Cardiac muscle cell (in vitro differentiated cells and primary cell): ENCODE measurements at places on chromosomes 16 and 17.

DNA sequence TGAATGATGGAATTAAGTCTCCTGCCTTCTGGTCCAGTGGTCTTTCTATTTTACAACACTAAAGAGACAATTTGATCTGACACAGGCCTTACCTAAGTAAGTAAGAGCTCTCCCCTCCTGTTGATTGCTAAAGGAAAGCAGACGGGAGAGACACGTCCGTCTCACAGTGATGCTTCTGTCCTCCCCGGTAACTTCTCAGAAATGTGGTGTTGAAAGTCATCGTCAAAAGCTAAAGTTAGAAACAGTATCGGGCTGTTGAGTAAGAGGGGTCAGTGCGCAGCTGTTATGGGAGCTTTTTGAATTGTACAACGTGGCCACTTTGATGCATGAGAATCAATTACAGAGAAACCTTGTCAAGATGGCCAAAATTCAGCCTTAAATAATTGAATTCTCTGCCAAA lies 1.9 kb upstream of the RBFOX1 start:
- H3K36me3 ChIP-seq: no peaks in the 10 kb centered on the region
- peak; percentile 62 for DNase-seq
- peaks cover 61% of the 10 kb centered on the region for H3K4me1 ChIP-seq
- H3K27ac ChIP-seq: peak overlapping the region; percentile 90

GRCh38 chr17:10894220-10894619 lies 56.3 kb upstream of the PIRT start:
- no peaks in the 10 kb centered on the region for H3K36me3 ChIP-seq
- H3K27me3 ChIP-seq: no peaks in the 10 kb centered on the region
- H3K4me1 ChIP-seq: no peaks in the 10 kb centered on the region
- no peak overlapping the region for H3K27ac ChIP-seq

- H3K4me3 ChIP-seq: no peak overlapping the region
- peaks cover 4% of the 10 kb centered on the region for H3K4me1 ChIP-seq
- peaks cover 4% of the 10 kb centered on the region for H3K36me3 ChIP-seq
- peak; percentile 51 for DNase-seq
Observed at GRCh38 chr16:24577167-24577566, 37.8 kb downstream of the RBBP6 start.

GRCh38 chr16:78620291-78620690 lies 520.8 kb downstream of the WWOX start:
- H3K27me3 ChIP-seq: no peaks in the 10 kb centered on the region
- DNase-seq: no peak
- H3K4me3 ChIP-seq: no peak overlapping the region
- no peaks in the 10 kb centered on the region for H3K4me1 ChIP-seq
- no peaks in the 10 kb centered on the region for H3K36me3 ChIP-seq

DNA sequence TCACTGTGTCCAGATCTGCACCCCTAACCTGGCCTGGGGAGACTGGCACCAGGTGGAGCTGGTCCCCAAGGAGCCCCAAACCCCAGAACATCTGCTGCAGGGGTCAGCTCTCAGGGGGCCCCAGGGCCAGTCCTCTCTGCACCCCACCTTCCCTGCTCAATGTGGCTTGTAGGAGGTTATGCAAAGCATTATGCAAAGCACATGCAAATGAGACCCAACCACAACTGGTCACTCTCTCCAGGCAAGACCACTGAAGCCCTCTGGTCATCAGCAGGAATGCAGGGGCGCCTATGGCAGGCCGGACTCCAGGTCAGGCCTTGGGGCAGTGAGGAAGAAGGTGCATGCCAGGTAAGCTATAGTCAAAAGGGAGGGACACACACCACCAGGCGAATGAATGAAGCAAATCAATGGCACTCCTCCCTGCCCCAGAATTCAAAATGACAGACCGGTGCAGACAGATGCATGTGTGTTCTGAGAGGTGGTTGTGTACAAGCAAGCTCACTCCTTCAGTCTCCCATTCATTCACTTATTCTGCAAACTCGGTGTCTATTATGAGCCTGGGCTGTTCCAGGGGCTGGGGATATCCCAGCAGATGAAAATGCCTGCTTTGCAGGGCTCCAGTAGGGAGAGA lies 48.0 kb downstream of the TMEM235 start:
- no peaks in the 10 kb centered on the region for H3K36me3 ChIP-seq
- H3K27ac ChIP-seq: no peak overlapping the region
- no peak for DNase-seq
- no peak overlapping the region for H3K4me3 ChIP-seq
- H3K4me1 ChIP-seq: peaks cover 11% of the 10 kb centered on the region

DNA sequence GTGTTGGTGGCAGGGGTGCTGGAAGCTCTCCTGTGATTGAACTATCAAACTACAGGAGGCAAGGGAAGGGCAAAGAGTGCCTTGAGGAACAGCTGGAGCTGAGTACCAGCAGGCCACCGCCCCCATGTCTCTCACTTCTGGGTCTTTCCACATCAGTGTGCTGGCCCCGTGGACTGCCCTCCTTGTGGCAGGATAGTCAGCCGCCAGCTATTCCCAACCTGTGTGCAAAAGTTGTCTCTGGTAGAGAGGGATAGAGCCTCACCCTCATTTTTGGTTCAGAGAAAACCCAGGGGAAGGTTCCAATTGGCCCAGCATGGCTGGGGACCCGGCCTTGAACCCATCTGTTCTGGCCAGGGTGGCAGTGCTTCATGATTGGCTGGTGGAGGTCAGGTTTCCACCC lies 211.8 kb downstream of the IRF8 start:
- no peak for DNase-seq
- H3K4me3 ChIP-seq: no peak overlapping the region
- H3K27me3 ChIP-seq: no peaks in the 10 kb centered on the region
- H3K27ac ChIP-seq: no peak overlapping the region
- H3K4me1 ChIP-seq: no peaks in the 10 kb centered on the region

DNA sequence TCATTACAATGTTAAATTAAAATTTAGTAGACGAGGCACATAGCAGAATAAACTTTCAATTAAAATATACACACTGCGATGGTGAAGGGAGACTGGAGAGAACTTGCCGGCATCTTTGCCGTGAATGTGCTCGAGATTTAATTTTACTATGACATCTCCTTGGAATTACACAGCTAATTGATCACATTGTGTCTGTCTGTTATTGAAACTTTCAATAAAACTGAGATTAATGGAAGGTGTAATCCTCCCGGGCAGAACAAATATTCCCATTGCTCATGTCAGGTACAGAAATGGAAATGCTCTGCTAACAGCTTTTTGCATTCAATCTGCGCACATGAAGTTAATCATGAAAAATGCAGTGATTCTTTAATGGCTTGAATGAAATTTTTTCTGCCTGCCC lies 210.1 kb upstream of the NLRP1 start:
- H3K4me1 ChIP-seq: no peaks in the 10 kb centered on the region
- H3K27me3 ChIP-seq: peaks cover 6% of the 10 kb centered on the region
- DNase-seq: no peak
- H3K27ac ChIP-seq: no peak overlapping the region
- H3K36me3 ChIP-seq: no peaks in the 10 kb centered on the region
- H3K4me3 ChIP-seq: no peak overlapping the region

DNA sequence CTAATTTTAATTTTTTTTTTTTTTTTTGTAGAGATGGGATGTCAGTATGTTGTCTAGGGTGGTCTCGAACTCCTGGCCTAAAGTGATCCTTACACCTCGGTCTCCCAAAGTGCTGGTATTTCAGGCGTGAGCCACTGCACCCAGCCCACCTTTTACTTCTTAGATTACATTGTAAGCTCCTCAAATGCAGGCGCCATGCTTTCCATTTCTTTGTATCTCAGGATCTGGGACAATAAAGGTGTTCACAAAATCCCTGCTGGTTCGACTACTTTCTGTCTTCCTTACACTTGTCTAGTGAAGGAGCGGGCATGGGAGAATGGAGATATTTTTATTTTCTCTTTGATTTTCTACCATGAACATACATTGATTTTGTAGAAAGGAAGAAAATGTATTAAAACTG lies 23.2 kb upstream of the C16orf74 start:
- no peak for DNase-seq
- H3K4me3 ChIP-seq: no peak overlapping the region
- H3K27me3 ChIP-seq: no peaks in the 10 kb centered on the region

- no peak for DNase-seq
- H3K4me1 ChIP-seq: peaks cover 26% of the 10 kb centered on the region
- H3K27ac ChIP-seq: no peak overlapping the region
- H3K4me3 ChIP-seq: no peak overlapping the region
- H3K36me3 ChIP-seq: no peaks in the 10 kb centered on the region
Observed at GRCh38 chr16:88975511-88976061, 1.4 kb downstream of the CBFA2T3 start.

DNA sequence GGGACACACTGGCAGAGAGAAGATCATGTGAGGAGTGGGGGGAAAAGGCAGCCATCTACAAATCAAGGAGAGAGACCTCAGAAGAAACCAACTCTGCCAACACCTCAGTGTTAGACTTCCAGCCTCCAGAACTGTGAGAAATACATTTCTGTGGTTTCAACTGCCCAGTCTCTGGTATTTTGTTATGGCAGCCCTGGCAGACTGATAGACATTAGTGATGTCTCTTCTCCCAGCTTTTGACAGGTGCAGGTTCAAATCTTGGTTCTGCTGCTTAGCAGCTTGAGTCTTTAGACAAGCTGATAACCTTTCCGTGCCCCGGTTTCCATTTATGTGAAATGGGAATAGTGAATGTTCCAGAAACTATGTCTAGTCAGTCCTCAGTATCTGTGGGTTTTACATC lies 199.5 kb downstream of the SNX29 start:
- no peaks in the 10 kb centered on the region for H3K4me1 ChIP-seq
- no peak overlapping the region for H3K4me3 ChIP-seq
- DNase-seq: no peak
- no peaks in the 10 kb centered on the region for H3K27me3 ChIP-seq
- no peaks in the 10 kb centered on the region for H3K36me3 ChIP-seq
- no peak overlapping the region for H3K27ac ChIP-seq

GRCh38 chr17:31754239-31754945 lies 104.7 kb downstream of the COPRS start:
- H3K27me3 ChIP-seq: no peaks in the 10 kb centered on the region
- peak; percentile 91 for DNase-seq
- H3K4me1 ChIP-seq: no peaks in the 10 kb centered on the region

DNA sequence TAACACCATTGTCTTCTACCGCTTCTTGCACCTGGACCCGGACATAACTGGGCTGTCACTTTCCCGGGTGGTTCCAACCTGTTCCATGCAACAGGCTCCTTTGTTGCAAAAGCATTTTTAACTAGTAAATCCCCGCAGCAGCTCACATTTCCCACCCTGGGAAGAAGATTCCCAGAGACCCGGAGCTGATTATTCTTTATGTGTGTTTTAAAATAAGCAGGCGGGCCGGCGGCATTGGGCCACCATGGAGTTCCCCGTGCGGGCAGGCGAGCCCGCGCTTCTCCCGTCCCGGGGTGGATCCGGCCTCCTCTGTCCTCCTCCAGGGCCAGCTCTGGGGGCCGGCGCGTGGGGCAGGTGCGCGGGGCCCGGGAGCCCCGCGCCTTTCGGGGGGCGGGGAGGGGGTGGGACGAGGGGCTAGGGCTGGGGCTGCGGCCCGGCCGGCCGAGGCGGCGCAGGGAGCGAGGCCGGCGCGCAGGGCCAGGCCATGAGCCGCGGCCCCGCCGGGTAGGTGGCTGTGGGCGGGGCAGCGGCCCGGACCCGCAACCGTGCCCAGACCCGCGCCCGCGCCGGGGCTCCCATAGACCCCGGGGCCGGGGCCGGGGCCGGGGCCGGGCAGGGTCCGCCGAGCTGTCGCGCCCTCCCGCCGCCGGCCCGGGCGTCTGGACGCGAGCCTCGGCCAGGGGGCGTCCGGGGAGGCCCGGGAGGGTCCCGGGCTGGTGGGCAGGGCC lies 1.7 kb downstream of the CRAMP1 start:
- peak; percentile 22 for DNase-seq

DNA sequence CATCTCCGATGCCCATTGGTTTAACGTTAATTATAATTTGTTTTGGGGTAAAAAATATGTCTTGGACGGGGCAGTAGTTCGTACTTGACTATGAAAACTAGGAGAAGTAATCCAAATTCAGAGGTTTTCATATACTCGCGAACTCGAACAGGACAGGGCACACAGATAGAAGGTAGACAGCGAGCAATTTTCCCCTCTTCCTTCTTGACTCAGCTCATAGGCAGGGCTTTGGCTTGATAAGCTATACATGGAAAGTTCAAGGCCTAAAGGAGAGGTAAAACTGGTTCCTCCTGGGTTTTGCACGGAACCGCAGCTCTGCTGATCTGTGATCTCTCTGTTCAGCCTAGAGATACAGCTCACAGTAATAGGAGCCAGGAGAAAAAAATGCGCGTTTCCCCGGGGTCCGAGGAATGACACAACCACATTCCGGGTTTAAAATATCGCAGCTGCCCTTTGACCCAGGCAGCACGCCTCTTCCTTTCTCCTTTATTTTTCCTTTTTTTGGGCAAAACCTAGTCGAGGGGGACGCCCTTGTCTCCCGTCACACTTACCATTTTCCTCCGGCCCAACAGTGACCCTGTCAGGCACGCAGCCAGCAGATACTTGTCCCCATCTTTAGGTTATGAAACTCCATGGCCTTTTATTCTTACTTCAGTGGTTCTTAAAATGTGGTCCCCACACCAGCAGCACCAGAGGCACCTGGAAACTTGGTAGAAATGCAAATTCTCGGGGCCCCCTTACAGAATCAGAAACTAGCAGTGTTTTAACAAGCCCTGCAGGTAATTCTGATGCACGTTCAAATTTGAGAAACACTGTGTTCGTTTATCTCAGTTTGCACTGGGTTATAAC lies 1.7 kb upstream of the LASP1 start:
- no peaks in the 10 kb centered on the region for H3K27me3 ChIP-seq
- peak overlapping the region; percentile 66 for H3K4me3 ChIP-seq
- H3K27ac ChIP-seq: peak overlapping the region; percentile 64
- H3K36me3 ChIP-seq: no peaks in the 10 kb centered on the region
- H3K4me1 ChIP-seq: peaks cover 9% of the 10 kb centered on the region

GRCh38 chr17:27158382-27158781 lies 135.5 kb upstream of the WSB1 start:
- H3K36me3 ChIP-seq: no peaks in the 10 kb centered on the region
- no peaks in the 10 kb centered on the region for H3K4me1 ChIP-seq
- H3K27ac ChIP-seq: no peak overlapping the region
- no peaks in the 10 kb centered on the region for H3K27me3 ChIP-seq

DNA sequence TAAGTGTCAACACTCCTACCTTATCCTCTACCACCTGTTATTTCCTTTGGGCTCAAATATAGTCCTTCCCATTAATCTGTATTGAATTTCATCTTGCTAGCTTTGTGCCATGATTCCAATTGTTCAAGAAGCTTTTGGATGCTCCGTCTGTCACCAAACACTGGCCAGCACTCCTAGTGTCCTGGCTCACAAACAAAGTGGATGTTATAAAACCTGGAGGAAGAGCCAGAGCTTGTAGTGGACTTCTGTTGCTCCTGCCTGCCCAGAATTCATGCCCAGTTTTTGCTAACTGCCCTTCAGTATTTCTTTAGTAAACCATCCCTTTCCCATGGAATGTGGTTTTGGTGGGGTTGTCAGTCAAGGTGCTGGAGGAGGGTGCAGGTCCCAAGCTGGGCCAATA lies 77.2 kb upstream of the HS3ST2 start:
- no peaks in the 10 kb centered on the region for H3K4me1 ChIP-seq
- no peak for DNase-seq
- no peaks in the 10 kb centered on the region for H3K36me3 ChIP-seq
- H3K4me3 ChIP-seq: no peak overlapping the region

GRCh38 chr17:62995377-62995885 lies 29.4 kb downstream of the TANC2 start:
- peak; percentile 70 for DNase-seq
- no peaks in the 10 kb centered on the region for H3K36me3 ChIP-seq
- H3K27me3 ChIP-seq: no peaks in the 10 kb centered on the region
- no peak overlapping the region for H3K4me3 ChIP-seq
